ENCODE measurements at places on chromosomes 4 and X.

GRCh38 chr4:35216636-35217035 lies 1027.7 kb downstream of the ARAP2 start:
- DNase-seq = no peak

DNA sequence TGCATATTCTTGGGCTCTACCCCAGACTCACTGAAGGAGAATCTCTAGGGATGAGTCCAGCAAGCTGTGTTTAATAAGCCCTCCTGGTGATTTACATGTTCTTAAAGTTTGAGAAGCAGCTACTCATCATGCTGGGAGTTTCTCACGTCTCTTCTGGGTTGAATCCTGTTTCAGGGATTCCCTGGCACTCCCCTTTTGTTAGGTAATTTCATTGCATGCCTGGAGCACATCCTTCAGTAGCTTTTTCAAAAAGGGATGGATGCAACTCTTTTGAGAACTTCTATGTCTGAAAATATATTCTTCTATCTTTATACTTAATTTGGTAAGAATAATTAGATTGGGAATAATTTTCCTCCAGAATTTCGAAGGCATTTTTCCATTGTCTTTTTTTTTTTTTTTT lies 4.4 kb downstream of the EVC start:
- DNase-seq = no peak

DNA sequence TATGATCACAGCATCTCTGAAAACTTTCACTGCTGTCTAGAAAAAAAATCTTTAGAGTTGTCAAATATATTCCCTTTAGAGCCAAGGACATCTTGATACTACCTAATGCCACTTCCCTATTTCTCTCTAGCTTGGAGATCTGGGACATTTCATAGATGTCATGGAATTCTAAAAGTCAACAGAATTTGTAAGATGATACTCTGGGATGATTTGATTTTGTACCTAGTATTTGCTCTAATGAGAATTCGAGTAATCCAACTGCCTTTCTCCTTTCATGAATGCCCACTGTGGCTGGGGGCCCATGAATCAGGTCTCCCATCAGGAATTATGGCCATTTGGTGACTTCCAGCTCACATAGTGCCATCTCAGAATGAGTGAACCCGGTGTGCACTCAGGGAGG lies 73.2 kb downstream of the NHS start:
- DNase-seq = no peak

- DNase-seq = no peak
These were observed 13.6 kb upstream of the ABLIM2 start for GRCh38 chr4:8171984-8172924.

DNA sequence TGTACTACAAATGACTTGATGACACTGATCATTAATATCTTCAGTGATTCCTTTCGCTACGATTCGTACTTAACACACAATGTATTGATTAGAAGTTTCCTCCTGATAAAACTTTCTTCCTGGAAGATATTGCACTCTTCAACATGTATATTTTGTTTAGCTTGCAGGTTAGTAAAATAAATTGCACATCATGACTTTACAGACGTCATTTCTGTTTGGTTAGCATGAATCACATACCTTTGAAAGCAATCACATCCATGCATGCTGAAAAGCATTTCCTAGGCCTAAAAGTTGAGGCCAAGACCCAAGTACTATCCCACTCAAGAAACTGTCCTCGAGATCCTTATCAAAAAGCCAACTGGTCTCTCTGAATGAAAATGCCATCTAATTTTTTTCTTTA lies 1841.0 kb upstream of the PCDH7 start:
- DNase-seq = no peak

GRCh38 chrX:112094729-112095128 lies 12.2 kb upstream of the TRPC5 start:
- no peak for DNase-seq

DNA sequence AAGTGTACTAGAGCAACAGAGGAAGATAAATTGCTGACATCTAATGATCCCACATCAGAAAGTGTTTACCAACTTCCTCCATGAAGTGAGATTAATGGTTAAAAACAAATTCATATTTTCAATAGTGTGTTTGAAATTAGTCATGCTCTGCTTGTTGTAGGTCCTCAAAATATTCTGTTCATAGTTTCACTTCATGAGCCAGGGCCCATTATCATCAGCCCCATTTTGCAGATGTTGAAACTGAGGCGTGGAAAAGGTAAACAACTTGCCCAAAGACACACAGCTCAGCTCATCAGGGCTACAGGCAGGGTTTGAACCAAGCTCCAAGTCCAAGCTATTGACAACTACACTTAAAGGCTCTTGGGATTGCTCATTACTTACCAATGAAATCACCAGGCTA lies 103.5 kb upstream of the PPARGC1A start:
- no peak for DNase-seq

DNA sequence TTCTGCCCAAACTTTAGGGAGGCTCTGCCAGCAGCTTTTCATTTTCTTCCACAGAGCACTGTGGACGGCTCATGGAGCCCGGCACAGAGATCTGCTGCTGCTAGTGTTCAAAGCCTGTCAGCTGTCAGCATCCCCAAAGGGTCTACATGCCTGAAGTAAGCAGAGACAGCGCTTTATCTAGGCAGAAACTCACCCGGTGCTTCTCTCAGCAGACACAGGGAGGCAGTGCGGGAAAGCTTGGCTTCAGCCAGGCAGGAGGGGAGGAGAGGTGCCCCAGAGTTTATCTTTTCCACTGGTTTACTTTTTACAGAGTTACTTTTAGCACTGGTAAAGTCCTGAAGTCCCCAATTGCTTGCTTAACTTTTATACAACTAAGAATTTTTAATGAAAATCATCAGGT lies 339.3 kb downstream of the NKX6-1 start:
- DNase-seq = no peak

DNA sequence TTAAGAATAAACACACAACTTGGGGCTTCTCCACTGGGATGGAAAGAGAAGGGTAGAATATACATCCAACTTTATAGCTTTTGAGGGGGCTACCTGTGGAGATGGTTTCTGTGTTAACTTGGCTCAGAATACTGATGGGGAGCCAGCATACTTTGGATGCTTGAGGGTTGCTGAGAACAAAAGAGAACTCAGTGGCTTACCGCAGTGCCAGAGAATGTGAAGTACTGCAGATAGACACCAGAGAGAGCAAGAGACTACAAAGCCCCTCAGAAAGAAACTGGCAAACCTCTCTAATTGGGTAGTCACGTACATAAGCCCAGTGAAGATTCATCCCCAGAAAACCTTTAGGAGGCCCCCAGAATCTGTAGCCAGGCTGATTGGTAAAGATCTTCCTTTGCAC lies 214.4 kb downstream of the DCHS2 start:
- DNase-seq = no peak

DNA sequence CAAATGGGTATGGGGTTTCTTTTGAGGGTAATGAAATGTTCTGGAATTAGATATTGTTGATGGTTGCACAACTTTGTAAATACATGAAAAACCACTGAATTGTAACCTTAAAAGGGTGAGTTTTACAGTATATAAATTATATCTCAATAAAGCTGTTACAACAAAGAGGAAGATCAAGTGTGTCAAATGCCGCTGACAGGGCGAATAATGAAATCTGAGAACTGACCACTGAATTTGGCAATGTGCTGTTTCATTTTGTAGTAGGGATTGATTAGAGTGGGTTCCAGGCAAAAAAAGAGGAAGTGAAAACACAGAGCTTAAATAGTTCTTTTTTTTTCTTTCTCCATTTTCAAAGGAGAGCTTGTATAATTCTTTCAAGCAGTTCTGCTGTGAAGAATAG lies 161.1 kb upstream of the NAP1L5 start:
- DNase-seq = no peak

- no peak for DNase-seq
These were observed 104.5 kb downstream of the AMELX start for GRCh38 chrX:11397680-11398079.

- DNase-seq = no peak
These were observed 4.3 kb upstream of the AADAT start for GRCh38 chr4:170093973-170094535.

DNA sequence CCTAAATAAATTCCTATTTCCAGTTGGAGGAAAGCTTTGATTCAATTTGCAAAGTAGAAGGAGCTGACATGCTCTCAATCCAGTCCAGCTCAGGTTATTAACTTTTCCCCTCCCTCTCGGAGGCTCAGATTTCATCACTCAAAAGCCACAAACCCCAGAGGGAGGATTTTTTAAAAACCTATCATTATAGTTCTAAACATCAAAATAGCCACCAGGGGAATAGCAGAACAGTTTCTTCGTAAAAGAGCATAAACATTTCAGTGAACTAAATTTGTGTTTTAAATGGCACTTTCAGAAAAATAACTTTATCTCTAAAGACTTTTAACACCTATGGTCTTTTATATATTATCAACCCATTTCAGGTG lies 8.8 kb downstream of the GPRIN3 start:
- DNase-seq = no peak

GRCh38 chr4:8861576-8862295 lies 9.9 kb downstream of the HMX1 start:
- no peak for DNase-seq

DNA sequence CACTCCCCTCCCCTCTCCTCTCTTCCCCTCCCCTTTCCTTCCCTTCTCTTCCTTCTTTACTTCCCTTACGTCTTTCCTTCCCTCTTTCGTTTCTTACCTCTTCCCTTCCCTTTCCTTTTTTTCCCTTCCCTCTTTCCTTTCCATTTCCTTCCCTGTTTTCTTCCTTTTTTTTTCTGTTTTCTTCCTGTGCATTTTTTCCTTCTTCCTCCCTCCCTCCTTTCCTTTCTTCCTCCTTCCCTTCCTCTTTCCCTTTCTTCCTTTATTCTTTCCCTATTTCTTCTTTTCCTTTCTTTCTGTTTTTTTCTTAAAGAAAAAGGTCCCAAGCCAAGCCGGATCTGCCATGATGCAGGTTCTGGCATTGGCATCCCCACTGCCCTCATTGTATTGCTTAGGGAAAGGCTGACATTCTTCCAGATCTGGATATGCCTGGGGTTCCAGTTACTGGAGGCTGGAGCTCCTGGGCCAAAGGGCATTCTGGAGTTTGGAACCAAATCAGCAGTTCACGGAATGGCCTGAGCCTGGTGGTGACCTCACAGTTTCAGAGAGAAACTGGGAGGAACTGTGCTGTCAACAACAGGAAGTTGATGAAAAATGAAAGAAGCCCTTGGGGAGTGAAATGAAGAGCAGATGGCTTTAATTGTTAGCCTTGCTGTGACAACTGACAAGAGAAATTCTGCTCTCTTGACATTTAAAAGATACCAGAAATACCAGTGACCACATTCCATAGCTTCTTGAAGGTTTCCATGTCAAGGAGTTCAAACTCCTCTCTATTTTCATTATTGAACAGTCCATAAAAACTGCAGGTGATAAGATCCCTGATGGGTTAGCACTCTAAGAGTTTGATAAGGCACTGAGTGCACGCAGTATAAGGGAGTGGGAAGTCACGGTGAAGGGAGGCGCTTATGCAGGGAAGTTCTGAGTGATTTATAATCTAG lies 622.1 kb downstream of the SPRY1 start:
- peak; percentile 84 for DNase-seq

DNA sequence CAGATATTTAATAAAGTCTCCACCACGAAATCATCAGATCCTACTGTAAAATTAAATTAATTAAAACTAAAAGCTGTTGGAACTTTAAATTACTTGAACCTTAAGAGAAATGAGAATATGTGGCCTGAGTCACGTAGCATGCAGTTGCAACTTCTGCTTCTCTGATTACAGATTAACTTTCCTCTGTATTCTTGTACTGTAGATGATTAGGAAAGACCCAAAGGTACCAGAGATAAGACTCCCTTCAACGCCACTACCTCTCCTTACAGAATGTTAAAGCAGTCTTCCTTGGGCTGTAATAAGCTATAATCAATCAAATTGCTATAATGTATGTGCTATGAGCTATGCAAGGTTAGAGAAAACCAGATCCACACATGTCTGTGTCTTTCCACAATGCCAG lies 47.9 kb downstream of the FAM13A start:
- DNase-seq = no peak

DNA sequence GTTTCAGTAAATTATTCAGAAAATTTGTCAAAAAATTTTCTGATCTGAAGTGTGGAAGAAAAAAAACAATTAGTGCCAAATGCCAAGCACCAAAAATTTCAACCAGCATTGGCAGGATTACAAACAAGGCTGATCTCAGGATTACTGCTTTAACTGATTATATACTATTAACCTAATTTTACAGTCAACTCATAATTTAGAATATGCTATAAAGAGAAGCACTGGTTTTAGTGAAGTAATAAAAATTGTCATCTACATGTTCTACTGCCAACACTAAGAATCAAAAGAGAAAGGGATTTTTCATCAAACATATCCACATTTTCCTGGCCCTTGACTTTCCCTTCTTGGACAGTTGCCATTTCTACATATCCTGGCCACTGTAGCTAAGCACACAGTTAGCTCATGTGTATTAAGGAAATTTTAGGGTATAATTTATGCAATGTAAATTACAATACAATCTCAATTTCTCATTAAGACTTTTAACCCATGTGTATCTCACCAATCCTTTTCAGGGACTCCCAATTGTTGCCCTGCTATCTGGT lies 33.8 kb downstream of the THOC2 start:
- no peak for DNase-seq

DNA sequence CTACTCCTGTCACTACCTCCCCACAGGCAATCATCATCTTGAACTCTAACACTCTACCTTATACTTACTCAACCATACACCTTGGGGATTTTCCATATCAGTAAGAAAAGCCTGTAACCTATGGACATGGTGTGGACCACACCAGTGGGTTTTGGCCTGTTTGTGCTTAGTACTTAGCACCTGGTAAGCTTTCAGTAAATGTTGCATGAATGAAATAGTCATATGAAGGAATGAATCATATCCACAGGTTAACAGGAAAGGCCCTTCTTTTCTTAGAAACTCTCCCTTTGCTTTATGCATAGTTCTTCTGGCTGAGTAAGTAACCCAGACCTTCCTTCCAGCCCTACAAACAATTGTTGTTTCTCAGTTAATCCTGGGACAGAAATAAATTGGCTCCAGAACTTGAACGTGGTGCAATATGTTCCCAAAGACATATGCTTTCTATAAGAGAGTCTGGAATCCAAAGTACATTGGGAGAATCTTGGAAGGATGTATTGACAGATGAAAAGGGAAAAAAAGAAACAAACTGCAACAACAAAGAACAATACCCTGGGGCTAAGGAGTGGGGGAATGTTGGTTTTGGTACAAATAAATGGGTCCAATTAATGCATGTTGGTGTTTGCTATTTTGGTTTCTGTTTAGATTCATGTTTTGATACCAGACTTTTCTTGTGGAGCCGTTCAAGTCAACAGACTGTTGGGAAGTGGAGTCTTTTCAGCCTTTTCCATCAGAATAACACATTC lies 27.8 kb downstream of the RASL11B start:
- no peak for DNase-seq

DNA sequence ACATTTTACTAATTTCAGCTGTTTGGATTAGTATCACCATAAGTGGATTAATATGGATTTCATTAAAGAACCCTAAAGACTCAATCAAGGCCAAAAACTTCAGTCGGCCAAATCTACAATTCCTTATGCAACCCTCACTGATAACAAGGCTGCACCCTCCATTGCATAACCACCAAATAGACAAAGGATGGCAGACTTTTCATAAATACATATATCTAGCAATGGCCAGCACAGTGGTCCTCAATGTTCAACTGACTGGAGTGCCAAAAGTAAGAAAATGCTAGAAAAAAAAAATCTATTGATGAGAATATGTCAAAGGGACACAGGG lies 46.6 kb downstream of the MID1IP1 start:
- DNase-seq = no peak

All from posterior vena cava (tissue), 2 donors.